ENCODE measurements at places on chromosomes 1 and 21.

DNA sequence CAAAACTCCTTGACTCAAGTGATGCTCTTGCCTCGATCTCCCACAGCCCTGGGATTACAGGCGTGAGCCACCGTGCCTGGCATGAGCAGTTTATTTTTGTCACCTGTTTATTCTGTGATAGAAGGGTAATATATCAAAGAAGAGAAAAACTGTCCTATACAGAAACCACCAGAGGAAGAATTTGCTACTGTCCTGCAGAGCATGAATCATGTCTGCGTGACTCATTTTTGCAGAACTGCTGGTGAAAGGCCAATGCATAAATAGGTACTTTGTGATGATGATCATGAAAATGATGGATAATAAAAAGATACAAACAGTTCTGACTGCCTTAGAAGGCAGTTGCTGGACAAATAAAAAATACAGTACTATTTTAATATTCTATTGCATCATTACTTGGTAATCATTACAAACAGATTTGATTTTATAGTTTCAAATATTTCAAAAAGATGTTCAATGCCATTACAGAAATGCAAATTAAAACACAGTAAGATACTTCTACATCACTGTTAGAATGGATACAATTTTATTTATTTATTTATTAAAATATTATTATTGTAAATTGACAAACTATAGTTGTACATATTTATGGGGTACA, 26.5 kb downstream of the RIPPLY3 start:
- DNase-seq: no peak

DNA sequence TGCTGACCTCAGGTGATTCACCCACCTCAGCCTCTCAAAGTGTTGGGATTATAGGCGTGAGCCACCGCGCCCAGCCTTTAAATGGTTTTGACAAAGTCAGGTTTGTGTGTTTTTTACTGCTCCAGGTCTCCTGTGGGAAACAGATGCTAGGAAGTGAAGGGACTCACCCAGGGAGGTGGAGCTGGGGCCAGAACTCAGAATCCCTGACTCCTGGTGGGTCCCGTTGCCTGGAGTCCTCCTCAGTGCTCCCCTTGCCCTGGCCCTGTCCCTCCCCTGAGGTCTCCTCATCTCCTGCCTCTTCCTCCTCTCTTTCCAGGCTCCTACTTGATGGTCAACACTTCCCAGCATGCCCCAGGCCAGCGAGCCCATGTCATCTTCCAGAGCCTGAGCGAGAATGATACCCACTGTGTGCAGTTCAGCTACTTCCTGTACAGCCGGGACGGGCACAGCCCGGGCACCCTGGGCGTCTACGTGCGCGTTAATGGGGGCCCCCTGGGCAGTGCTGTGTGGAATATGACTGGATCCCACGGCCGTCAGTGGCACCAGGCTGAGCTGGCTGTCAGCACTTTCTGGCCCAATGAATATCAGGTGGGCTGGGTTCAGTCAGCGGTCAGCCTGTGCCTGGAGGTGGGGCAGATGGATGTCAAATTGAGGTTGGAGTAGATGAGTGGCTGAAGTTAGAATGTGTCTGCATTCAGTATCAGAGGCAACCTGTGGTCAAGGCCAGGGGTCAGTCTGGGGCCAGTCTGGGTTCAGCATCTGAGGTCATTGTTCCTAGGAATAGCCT, 22.1 kb downstream of the PTPRU start:
- no peak for DNase-seq

DNA sequence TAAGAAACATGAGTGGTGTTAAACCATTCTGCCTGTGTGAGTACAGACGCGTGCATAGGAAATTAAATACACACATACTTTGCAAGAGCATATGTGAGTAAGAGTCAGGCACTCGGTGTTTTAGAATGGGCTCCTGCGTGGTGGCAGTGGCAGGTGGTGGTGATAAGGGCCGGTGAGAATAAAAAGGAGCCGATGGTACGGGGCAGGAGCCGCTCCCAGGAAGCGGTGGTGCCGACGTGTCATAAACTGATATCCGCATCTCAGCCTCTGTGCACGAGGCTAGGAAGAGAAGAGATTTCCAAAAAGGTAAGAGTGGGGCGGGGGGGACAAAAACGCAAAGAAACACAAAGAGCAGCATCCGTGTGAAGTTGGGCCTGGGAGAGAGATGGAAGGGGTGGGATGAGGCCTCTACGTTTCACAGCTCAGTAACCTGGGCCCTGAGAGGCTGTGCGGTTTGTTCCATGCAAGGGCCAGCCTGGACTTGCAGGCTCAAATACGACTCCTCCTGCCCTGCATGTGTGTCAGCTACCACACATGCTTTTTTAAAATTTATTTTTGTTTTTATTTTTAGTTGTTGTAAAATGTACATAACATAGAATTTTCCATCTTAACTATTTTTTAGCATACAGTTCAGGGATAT, 127.7 kb upstream of the COL6A1 start:
- no peak for DNase-seq

GRCh38 chr1:100034470-100034869, 64.7 kb downstream of the SLC35A3 start:
- no peak for DNase-seq

DNA sequence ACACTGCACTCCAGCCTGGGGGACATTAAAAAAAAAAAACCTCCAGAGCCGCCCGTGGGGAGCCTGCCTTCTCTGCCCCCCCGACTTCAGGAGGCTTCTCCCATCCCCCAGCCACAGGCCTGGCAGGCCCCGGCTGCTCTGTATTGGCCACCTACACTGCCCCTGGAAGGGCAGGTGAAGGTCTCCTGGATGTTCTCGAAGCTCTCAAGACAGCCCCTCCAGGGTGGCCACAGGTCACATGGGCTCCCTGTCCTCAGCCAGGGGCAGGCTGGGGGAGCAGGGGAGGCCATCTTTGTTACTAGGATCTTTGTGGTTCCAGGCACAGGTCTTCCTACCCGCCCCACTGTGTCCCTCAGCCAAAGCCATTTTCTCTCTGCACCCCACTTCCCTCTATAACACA, 32.8 kb downstream of the PADI6 start:
- DNase-seq: no peak

- DNase-seq: no peak
Measured at GRCh38 chr1:52582116-52582696, 20.0 kb upstream of the GPX7 start.

DNA sequence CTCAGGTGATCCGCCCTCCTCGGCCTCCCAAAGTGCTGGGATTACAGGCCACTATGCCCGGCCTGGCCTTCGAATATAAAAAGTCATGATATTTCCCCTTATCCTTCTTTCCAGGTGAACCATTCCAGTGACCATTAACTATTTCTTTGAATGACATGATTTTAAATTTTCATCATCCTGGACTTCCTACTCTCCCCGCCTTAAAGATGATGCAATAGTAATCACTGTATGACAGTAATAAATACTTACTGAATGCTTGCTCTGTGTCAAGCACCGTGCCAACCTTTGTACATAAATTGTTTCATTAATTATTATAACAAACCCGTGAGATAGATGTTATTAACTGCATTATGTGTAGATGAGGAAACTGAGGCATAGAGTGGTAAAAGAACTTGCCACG, 19.9 kb upstream of the ATP1A1 start:
- no peak for DNase-seq

DNA sequence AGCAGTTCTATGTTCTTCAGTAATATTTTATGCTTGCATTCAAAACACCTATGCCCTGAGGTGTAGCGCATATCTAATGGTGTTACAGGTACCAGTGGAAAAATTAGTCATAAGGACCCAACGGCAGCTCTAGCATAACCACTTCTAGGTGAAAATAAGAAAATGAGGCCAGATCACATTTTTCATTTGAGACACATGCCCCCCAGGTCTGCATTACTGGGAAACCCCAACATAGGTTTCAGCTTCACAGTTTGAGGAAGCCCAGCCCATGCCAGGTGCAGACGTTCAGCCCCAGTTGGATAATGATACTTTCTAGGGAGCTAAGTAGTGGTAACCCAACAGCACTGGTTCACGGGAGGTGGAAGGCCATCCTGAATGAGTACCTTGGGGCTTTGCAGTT, 129.8 kb downstream of the CNIH3 start:
- DNase-seq: no peak

All from NCI-H187 treated with DMSO at 0.1 percent for 48 hours (cell line).